ENCODE measurements at places on chromosomes 2 and 18.

DNA sequence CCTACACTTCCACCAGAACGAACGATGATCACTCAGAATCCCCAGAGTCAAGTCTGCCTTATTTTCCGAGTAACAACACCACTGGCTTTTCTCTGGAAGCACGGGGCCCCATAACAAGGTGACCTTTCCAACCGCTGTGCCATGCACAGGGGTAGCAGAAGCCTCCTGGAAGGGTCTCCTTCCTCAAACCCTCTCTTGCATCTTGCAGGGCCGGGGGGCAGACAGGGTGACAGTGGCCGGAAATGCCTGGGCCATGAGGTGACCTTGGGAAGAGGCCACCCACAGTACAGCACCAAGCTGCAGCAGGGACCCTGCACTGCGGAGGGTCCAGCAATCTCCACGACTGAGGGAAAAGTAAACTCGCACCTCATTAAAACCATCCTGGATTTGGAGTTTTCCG is 108.5 kb downstream of the PXDN start:
- DNase-seq, result no peak

DNA sequence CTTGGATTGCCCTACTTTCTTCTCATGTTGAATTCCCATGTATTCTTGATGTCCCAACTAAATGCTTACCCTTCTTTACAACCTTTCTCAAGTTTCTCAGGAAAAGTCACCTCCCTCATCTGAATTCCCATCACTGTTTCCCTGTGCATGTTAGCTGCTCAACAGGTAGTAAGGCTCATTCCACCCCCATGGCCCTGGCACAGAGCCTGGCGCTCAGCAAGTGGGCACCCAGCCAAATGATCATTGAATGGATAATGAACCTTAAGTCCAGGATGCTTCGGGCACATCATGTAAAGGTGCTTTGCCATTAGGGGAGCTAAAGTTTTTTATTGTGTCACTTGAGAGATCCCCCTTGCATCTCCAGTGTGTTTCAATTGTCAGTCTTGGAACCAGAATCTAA is 124.0 kb downstream of the PKP4 start:
- no peak for DNase-seq

DNA sequence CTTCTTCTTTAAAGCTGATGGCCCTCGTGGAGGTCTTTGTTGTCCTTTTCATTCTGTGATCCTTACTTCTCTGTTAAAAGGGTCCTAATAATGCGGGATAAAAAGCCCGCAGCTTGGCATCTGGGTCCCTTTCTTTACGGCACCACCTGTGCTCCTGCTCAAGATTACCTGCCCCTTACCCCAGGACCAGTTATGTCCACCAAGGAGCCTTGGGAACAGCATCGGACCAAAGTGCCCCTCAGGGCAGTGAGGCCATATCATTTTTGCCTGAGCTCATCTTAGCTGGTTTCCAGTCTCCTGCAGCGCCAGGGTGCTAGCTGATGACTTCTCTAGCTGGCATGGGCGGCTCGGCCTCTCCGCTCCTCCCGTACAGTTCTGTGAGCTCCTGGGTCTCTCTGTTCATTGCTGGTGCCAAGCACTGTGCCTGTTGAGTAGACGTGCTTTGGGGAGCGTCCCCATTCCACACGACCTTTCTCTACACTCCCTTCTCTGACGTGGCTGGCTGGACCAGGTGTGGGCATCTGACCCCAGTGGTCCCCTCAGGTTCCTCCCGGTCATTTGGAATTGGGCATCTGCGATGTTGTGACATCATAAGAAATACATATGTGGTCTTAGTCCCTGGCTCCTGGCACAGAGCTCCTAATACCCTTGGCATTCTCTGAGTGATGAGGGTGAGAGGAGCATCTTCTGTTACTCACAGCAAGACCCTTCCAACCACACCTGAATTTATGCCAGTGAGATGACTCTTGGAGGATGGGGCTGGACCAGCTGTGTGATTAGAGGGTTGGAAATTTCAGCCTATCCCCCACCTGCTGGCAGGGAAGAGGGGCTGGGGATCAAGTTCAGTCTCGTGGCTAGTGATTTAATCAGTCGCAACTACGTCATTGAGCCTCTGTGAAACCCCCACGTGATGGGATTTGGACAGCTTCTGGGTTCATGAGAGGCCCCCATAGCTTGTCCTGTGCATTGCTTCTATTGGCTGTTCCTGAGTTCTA is 134.2 kb upstream of the HS6ST1 start:
- DNase-seq, result no peak

GRCh38 chr18:63078471-63078870 is 241.1 kb downstream of the BCL2 start:
- DNase-seq, result no peak

DNA sequence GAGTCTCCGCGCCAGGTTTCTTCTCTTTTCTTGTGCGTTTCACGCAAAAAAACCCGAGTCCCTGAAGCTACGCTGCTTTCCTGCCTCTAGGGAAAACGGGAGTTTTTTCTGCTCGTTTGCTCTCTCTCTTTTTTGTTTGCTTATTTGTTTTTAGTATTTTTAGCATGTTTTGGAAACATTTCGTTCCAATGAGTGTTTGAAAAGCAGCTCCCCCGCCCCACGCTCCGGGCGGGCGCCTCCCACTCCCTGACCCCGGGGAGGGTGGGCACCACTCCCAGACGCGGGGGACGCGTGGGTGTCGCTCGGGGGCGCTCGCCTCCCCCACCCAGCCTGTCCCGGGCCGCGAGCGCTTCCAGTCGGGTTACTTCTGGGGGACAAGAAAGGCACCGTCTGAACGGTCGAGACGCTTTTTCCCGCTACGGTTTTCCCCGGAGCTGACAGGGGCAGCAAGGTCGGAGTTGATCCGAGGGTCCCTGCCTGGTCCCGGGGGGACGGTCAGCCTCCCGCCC is 446 bp upstream of the EFHD1 start:
- DNase-seq, result no peak

GRCh38 chr2:3526871-3527270 is 7.5 kb upstream of the ADI1 start:
- DNase-seq, result no peak

DNA sequence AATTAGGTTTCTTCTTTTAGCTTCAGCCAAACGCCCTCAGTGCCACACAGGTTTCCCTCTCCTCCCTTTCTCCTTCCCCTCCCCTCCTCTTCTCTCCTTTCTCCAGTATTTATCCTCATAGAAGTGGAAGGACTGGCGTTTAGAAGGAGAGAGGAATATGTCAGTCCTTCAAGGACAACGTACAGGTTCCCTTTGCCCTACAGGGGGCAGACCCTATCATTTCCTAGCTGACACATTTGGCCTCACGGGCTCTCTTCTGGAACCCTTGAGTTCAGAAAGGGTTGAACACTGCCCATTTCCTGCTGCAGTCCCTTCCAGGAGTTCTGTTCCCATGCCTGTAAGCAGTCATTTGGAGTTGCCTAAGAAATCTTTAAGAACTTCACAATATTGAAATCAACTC is 46.1 kb downstream of the CDCA7 start:
- DNase-seq, result no peak

All from SHP77 treated with DMSO at 0.1 percent for 48 hours (cell line).